ENCODE measurements at places on chromosomes 6 and 20.

- no peak for DNase-seq
Observed at GRCh38 chr6:13624871-13625288, 9.7 kb downstream of the NOL7 start.

DNA sequence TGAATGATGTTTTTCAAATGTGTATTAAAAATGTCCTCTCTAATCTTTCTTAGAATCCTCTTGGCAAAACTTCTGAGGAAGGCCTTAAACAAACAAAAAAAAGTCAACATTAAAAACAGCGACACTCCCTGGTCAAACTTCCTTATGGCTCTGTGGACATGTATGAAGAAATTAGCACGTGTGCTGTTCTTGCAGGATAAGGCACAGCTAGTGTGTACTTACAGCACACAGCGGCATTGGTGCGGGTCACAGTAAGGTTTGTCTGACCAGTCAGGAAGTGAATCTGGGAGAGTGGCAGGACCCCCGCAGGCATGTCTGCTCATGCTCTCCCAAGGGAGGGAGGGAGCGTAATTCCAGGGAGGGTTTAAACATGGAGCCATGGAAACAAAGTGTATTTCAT is 38.8 kb downstream of the SLC22A1 start:
- no peak for DNase-seq

DNA sequence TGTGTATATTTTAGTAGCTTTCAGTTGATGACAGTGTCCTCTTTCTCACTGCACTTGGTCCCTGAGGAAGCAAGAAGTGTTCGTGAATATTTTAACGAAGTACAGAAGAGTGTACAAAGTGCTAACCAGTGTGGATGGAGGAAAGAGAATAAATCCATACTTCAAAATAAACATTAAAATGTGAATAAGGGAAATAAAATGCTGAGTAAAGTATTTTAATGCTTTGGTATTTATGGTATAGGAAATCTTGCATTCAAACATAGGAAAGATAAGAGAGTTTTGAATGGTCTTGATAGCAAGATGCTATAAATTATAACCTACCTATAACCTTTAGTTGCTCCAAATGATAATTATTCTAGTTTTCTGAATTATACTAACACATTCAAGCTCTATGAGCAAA is 493.4 kb upstream of the EYS start:
- no peak for DNase-seq

DNA sequence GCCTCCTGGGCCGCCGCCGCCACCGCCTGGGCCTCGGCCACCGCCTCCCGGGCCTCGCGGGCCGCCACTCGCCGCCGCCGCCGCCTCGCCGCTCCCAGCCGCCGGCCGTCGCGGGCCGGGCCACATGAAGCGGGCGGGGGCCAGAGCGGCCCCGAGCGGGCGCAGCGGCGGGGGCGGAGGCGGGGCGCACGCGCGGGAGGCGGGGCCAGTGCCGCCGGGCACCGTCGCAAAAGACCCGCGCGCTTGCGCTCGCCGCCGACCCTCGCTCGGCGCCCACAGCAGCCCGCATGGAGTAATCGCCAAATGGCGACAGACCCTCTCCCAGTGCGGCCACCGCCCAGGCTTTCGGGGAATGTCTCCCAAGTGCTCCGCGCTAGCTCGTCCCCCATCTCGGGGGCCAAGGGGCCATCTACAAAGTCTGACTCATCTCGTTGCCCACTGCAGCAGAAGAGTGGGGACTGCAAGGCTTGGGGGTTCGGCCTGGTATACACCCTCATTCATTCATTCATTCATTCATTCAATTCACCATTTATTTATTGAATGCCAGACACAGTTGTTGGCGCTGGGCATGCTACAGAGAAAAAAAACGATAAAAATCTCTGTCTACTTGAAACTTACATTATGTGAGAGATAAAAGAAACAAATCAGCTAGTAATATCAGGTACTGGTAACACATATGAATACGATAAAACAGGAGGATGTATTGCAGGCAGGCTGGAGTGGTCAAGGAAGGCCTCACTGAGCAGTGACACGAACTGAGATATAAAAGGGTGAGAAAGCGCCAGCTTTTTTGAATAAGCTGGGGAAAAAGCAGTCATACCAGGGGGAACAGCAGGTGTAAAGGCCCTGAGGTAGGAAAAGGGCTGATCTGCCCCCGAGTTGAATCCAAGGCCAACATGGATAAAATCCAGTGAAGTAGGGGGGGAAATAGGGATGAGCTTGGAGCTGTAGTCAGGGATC is at the start of gene B4GALT5:
Gene B4GALT5, minus strand, starts transcription at position 126 of the 960 bp plus-strand sequence. CDS start 188 bp downstream, outside the sequence.
- DNase-seq: no peak

- DNase-seq: no peak
Observed at GRCh38 chr6:157442291-157442690, 61.3 kb downstream of the ZDHHC14 start.

- no peak for DNase-seq
Observed at GRCh38 chr6:21164768-21165326, 428.7 kb upstream of the SOX4 start.

DNA sequence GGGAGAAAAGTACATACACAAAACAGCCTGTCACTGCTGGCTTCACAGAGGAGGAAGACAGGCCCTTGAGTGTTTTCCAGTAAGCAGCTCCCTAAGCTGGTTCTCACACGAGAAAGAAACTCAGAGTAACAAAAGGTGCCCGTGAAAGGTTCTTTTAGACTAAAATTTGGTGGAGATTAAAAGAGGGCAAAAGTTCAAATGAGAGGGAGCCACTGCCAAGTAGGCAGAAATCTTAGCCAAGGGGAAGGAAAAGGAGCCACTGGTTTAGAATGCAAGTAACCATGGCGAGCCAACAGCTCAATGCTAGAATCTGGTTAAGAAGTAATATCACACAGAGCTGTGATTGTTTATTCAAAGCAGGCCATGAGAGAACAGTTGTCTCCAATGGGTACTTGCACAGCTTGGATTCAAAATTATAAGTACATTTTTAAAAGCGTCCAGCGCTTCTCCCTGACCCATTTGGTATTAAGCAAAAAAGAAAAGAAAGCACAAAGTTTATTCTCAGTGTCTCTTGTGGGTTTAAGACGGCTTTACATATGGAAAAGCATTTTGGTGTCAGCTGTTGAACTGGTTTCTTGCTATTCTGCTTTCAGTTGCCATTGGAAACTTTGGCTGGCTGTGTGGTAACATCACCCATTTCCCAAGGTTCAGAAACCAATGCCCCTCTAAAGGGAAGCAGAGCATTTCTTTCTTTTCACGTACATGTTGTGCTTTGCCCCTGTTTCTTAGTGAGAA is 648.5 kb downstream of the RNF144B start:
- no peak for DNase-seq

GRCh38 chr6:63584125-63584514 is 11.8 kb downstream of the LOC128125822 start:
- no peak for DNase-seq

- no peak for DNase-seq
Observed at GRCh38 chr6:150691463-150691862, 91.8 kb downstream of the PLEKHG1 start.

Measured in NCI-H187 treated with DMSO at 0.1 percent for 48 hours (cell line).